ENCODE measurements at places on chromosomes 5 and 9.

- peak; percentile 88 for DNase-seq
Observed at GRCh38 chr5:141514330-141515133, 25.7 kb downstream of the PCDHGC5 start.

- DNase-seq: peak; percentile 35
Observed at GRCh38 chr5:179504191-179504590, 46.2 kb upstream of the RUFY1 start.

- DNase-seq: no peak
Observed at GRCh38 chr5:96812851-96813250, 5.1 kb upstream of the ERAP1 start.

- peak; percentile 66 for DNase-seq
Observed at GRCh38 chr9:117763314-117763713, 59.1 kb downstream of the TLR4 start.

GRCh38 chr5:143436871-143437270 lies 33.4 kb upstream of the NR3C1 start:
- DNase-seq: no peak

- DNase-seq: no peak
Observed at GRCh38 chr5:4847766-4848165, 292.4 kb upstream of the ADAMTS16 start.

DNA sequence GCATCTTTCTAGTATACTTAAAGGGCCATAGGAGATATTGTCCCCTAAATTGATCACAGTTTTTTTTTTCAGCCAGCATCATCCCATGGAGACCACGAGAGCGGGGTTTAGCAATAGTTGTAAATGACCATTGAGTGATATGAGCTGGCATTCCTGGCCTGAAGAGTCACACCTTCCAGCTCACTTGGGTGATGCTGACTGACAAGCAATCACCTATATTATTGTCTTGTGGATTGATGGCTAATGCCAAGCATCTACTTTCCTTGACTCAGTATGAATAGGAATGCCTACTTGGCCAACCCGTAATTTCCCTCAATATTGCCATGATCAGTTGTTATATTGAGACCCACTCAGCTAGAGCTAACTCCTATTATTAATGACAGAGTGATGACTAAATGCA lies 70.5 kb downstream of the ADAMTSL1 start:
- peak; percentile 27 for DNase-seq

DNA sequence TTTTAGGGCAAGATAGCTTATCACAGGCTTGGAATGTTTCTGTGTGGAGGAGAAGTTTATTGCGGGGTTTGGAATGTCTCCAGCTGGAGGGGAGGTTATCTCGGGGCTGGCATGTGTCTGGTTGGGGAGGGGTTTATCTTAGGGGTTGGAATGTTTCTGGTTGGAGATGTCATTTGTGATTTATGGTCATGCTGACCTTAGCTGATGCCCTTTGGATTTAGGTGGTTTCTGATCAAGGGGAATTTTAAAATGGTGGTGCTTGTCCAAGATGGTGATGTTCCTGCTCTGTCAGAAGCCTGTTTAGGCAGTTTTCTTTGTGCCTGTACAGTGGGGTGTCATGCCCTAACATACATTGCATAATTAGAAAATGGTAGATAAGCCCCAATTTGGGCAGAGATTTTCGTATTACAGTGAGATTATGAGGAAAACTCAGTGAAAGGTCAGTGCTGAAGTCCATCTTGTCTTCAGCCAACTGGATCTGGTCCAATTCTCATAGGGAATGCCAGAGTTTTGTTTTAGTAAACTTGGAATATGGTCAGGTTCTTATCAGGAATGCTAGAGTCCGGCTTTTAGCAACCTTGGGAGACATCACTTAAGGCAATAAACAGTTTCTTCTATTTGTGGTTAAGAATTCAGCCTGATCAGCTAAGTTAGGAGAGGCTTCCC lies 14.3 kb downstream of the CDK20 start:
- DNase-seq: no peak

DNA sequence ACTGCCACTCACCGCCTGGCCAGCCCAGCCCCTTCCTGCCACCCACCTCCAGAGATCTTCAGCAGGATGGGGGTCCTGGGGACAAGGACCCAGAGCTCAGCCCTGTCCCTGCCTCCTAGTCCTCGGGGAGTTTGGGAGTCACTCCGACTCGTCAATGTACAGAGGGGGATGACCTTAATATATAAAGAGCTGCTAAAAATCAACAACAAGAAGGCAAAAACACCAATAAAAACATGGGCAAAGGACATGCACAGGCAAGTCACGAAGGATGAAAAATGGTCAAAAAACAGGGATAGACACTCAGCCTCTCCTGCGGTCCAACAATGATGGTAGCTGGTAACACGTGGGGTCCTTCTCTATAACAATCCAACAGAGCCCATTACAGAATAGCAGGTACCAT lies 4.7 kb upstream of the ASB6 start:
- no peak for DNase-seq

GRCh38 chr5:3509290-3509689 lies 86.3 kb upstream of the IRX1 start:
- no peak for DNase-seq

- DNase-seq: no peak
Observed at GRCh38 chr5:66170195-66170919, 26.3 kb downstream of the SREK1 start.

GRCh38 chr9:92978345-92978875 lies 31.1 kb downstream of the FGD3 start:
- DNase-seq: no peak

GRCh38 chr5:133358271-133358670 lies 254.1 kb downstream of the FSTL4 start:
- DNase-seq: no peak

- peak; percentile 36 for DNase-seq
Observed at GRCh38 chr5:80414113-80414512, 6.2 kb downstream of the ZFYVE16 start.

- DNase-seq: no peak
Observed at GRCh38 chr5:78754655-78755054, 106.1 kb upstream of the LHFPL2 start.

- no peak for DNase-seq
Observed at GRCh38 chr9:84711398-84711777, 41.9 kb downstream of the NTRK2 start.

GRCh38 chr5:61965490-61965889 lies 340.5 kb upstream of the KIF2A start:
- no peak for DNase-seq
